ENCODE measurements at places on chromosomes 12 and 14.

- no peaks in the 10 kb centered on the region for H3K4me1 ChIP-seq
- no peak overlapping the region for H3K4me3 ChIP-seq
- no peak overlapping the region for H3K27ac ChIP-seq
- peaks cover 13% of the 10 kb centered on the region for H3K27me3 ChIP-seq
Measured at GRCh38 chr14:100581228-100582145, 5.7 kb downstream of the BEGAIN start.

DNA sequence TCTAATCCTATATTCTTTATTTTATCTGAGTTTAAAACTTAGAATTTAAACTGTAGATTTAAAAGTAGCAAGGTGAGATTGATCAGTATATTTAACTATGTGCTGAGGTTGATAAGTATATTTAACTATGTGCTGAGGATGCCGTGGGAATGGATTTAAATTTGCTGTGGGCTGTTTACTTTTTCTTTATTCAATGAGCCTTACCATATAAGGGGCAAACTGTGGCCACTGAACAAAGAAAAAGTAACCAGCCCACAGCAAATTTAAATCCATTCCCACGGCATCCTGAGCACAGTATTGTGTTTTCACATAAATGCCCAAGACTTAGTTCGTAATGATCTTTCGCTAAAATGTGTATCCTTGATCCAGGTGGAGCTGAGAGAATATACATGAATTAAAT is 43.1 kb downstream of the PROX2 start:
- no peak overlapping the region for H3K27ac ChIP-seq
- H3K36me3 ChIP-seq: peaks cover 16% of the 10 kb centered on the region
- DNase-seq: no peak
- no peaks in the 10 kb centered on the region for H3K27me3 ChIP-seq
- H3K4me1 ChIP-seq: no peaks in the 10 kb centered on the region

DNA sequence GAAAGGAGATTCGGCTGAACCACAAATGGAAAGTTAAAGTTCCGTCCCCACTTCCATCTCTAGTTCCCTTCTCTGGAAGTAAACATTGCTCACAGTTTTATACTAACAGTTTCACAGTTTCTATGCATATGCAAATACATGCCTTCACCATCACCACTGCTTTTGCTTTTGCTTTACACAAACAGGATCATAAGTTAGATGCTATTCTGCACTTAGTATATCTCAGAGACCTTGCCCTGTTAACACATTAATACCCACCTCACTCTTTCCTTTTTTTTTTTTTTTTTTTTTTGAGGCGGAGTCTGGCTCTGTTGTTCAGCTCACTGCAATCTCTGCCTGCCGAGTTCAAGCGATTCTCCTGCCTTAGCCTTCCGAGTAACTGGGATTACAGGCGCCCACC is 890 bp downstream of the TEP1 start:
- H3K36me3 ChIP-seq: no peaks in the 10 kb centered on the region
- no peak for DNase-seq
- H3K4me3 ChIP-seq: peak overlapping the region; percentile 79
- H3K27me3 ChIP-seq: no peaks in the 10 kb centered on the region
- H3K4me1 ChIP-seq: peaks cover 3% of the 10 kb centered on the region

- peak; percentile 30 for DNase-seq
- H3K4me3 ChIP-seq: no peak overlapping the region
- H3K4me1 ChIP-seq: peaks cover 5% of the 10 kb centered on the region
- no peaks in the 10 kb centered on the region for H3K27me3 ChIP-seq
Measured at GRCh38 chr12:24728366-24728765, 220.5 kb downstream of the BCAT1 start.

GRCh38 chr14:95707327-95707726 is 6.6 kb downstream of the TCL1A start:
- no peak overlapping the region for H3K4me3 ChIP-seq
- no peaks in the 10 kb centered on the region for H3K27me3 ChIP-seq
- H3K4me1 ChIP-seq: peaks cover under 1% of the 10 kb centered on the region
- H3K27ac ChIP-seq: no peak overlapping the region
- no peaks in the 10 kb centered on the region for H3K36me3 ChIP-seq

GRCh38 chr12:58647495-58647894 is 272.8 kb downstream of the LRIG3 start:
- peaks cover 8% of the 10 kb centered on the region for H3K4me1 ChIP-seq
- no peak overlapping the region for H3K27ac ChIP-seq
- DNase-seq: no peak
- no peak overlapping the region for H3K4me3 ChIP-seq
- H3K27me3 ChIP-seq: no peaks in the 10 kb centered on the region

GRCh38 chr12:64105026-64105425 is 117.1 kb downstream of the KICS2 start:
- H3K4me3 ChIP-seq: no peak overlapping the region
- no peaks in the 10 kb centered on the region for H3K36me3 ChIP-seq
- no peaks in the 10 kb centered on the region for H3K27me3 ChIP-seq
